H9 (cell line): ENCODE measurements at places on chromosomes 2 and 18. TPM values are rescaled to one million over a fixed set of nuclear protein-coding genes. Genes with fewer than 3 reads are reported as not detected.

DNA sequence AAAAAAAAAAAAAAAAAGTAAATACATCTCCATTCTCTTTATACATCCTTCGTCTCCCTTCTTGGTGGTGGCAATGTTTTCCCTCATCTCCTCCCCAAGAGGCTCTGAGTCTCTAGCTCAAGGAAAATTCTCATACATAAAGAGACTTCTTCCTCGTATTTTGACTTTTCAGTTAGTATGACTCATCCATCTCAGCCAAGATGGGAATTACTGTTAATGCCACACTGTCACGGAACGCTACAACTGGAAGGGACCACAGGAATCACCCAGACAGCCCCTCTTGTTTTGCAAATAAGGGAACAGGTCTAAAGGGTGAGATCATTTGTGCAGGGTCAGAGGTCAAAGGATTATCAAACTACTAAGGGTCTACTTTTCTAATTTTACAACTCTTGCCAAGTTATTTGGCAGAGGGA is 19.5 kb downstream of the NFE2L2 start:
- H3K27ac ChIP-seq: no peak overlapping the region
- H3K4me1 ChIP-seq: peaks cover 11% of the 10 kb centered on the region; the same call in 1 of the 2 replicates
- no peak for DNase-seq
- H3K4me3 ChIP-seq: no peak overlapping the region
- H3K27me3 ChIP-seq: no peaks in the 10 kb centered on the region

DNA sequence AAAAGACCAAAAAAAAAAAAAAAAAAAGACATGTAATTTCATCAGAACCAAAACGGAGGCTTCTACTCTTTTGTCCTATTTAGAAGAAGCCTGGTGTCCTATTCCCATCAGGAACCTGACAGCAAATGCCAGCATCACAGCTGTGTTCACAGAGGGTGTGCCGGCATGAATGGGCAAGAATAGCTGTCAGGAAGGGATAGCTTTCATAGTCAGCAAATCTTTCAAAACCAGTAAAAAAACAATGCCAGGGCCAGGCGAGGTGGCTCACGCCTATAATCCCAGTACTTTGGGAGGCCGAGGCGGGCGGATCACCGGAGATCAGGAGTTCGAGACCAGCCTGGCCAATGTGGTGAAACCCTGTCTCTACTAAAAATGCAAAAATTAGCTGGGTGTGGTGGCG is 231.8 kb upstream of the PXDN start:
- no peak for DNase-seq
- no peaks in the 10 kb centered on the region for H3K36me3 ChIP-seq
- peaks cover 2% of the 10 kb centered on the region; the same call in 1 of the 2 replicates for H3K4me1 ChIP-seq
- no peaks in the 10 kb centered on the region for H3K27me3 ChIP-seq
- H3K27ac ChIP-seq: no peak overlapping the region

DNA sequence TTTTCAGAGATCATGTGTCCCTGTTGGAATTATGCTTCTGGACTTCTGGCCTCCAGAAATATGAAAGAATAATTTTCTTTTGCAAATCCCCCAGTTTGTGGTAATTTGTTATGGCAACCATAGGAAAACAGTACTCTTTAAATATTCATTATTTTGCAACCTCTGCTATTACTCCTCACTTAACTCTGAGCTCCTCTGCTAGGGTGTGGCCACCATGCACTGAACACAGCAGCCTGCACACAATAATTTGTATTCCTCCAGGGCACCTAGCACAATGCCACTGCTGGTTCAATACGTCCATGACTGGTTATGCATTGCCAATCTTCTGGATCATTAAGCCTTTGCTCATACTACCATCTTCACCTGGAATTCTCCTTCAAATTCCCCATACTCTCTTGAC is 232.0 kb downstream of the CNTNAP5 start:
- no peak overlapping the region for H3K27ac ChIP-seq
- H3K36me3 ChIP-seq: no peaks in the 10 kb centered on the region
- no peaks in the 10 kb centered on the region for H3K27me3 ChIP-seq

GRCh38 chr2:148360662-148361061 is 283.9 kb upstream of the EPC2 start:
- H3K36me3 ChIP-seq: peaks cover 19% of the 10 kb centered on the region
- no peaks in the 10 kb centered on the region for H3K27me3 ChIP-seq
- no peak overlapping the region for H3K4me3 ChIP-seq

GRCh38 chr18:26458526-26459232 is 89.7 kb downstream of the KCTD1 start:
- H3K4me3 ChIP-seq: no peak overlapping the region
- peaks cover 3% of the 10 kb centered on the region; the same call in 1 of the 2 replicates for H3K4me1 ChIP-seq
- peaks cover 22% of the 10 kb centered on the region for H3K36me3 ChIP-seq
- no peak for DNase-seq

- H3K4me1 ChIP-seq: no peaks in the 10 kb centered on the region
- no peak overlapping the region for H3K27ac ChIP-seq
- H3K4me3 ChIP-seq: no peak overlapping the region
- H3K36me3 ChIP-seq: peaks cover 11% of the 10 kb centered on the region
- H3K27me3 ChIP-seq: no peaks in the 10 kb centered on the region
- no peak for DNase-seq
These were observed 49.6 kb downstream of the FARSB start for GRCh38 chr2:222606306-222606705.

DNA sequence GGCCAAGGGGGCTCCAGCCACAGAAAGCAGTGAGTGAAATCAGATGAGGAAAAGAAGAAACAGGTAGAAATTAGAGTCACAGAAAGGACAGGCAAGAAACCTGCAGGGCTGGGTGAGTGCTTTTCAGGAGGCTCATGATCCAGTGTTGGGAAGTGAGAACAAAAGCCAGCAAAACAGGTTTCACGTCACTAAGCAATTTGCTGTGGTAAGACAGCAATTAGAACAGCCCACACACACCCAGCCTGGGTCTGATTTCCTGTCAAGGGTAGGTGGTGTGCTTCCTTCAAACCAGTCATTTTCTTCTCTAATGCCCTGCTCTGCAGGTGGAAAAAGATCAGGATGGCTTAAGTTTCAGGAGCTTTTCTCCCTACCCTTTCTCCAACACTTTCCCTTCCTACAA is 52.9 kb upstream of the XDH start:
- H3K36me3 ChIP-seq: peaks cover 9% of the 10 kb centered on the region
- DNase-seq: no peak
- no peaks in the 10 kb centered on the region for H3K27me3 ChIP-seq
- no peak overlapping the region for H3K4me3 ChIP-seq
- H3K27ac ChIP-seq: no peak overlapping the region

GRB14 gene
- total RNA-seq: 7.6 and 9.6 TPM in 2 replicates

DPP4 gene
- 2.2 and 2.8 TPM in 2 replicates for total RNA-seq

HDAC4 gene
- 27.5 and 32.0 TPM in 2 replicates for total RNA-seq
